Kidney epithelial cell (primary cell): ENCODE measurements at places on chromosomes 13 and 19.

DNA sequence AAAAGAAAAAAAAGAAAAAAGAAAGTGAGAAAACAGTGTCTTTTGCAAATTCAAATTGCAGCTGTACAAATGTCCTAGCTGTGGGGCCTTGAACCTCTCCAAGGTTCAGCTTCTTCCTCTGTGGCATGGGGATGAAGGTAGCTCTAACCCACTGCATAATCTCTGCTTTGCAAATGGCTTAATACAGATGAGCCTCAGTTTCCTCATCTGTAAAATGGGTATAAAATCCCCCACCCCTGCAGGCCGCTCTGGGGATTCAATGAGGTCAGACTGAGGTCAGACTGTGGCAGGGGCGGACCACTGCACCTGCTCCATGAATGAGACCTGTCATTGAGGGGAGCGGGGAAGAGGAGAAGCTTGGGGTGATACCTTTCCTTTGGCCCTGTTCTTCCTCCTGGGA is 5.8 kb downstream of the DPF1 start:
- DNase-seq = no peak

GRCh38 chr19:51352783-51353360 is 10.9 kb upstream of the VSIG10L start:
- DNase-seq = no peak

DNA sequence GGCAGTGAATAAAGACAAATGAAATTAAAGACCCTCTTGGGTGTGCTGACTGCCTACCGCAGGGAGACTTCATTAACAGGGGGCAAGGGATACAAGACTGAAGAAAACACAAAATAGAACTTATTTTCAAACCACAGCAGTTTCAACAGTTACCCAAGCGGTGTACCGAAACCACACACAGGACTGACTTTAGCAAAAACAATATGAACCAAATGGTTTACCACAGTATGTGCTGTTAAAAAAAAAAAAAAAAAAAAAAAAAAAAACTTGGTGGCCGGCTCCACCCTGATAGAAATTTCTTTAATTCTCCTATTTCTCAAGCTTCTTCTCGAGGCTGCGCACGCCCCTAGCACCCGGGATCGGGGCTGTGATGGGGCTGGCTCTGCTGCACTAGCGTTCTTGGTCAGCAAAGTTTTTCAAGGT is 42.6 kb downstream of the KLF2 start:
- no peak for DNase-seq

DNA sequence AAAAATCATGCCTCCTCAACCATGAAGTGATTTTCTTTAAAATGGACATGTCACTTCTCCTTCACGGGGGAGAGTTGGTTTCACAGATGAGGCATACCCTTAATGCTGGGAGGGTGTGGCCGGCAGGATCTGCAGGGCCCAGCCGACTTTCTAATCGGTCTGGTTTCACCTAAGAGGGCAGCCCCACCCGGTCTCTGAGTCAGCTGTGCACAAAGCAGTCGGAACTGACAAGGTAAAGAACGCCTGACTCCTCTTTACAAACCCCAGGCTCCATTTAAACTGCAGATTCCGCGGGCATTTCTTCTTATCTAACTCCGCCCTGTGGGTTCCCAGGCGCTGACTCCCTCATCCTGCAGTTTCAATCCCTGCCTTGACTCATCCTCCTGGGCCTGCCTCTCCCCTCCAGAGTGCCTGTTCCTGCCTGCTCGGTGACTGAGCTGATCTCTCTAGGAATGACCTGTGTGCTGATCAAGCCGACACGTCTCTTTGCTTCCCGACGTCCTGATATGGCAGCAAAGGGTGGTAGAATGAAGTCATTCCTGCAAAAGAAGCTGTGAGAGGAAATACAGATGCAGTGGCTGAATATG is 63.4 kb downstream of the EFNB2 start:
- DNase-seq = peak; percentile 84

DNA sequence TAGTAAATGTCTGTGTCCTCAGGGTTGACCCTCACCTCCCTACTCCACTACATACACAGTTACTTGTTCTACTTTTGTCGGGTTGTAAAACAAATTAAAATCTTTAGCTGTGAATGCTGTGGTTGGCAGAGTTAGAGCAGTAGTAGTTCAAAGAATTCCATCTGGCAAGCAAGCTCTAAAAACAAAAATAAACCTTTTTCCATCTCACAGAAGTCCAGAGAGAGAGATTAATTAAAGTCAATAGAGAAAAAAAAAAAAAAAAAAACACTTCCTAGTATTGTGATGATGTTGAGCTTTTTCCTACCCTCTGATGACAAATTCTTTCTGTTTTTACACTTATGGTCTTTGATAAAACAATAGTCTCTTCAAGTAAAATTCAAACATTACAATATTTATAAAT is 338.4 kb downstream of the PCDH17 start:
- DNase-seq = no peak

DNA sequence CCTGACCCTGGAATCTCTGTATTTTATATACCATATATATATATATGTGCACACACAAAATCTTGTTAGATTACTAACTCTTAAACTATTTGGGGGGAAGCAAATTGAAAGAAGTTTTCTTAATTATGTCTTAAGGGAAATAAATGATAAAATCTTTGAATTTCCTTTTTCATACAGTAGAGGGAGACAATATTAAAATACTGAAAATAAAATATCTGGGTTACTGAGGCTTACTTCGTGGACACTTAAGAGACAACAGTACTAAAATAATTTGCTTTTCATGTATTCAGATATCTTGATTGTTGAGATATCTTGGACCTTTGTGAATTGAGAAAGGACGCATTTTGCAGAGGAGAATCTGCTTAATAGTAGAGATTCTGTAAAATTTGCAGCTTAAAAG is 17.0 kb downstream of the SUGT1 start:
- no peak for DNase-seq

GRCh38 chr13:99384468-99384867 is 77.3 kb upstream of the GPR183 start:
- no peak for DNase-seq

- DNase-seq = no peak
These were observed 16.8 kb upstream of the IGSF23 start for GRCh38 chr19:44596428-44597130.

DNA sequence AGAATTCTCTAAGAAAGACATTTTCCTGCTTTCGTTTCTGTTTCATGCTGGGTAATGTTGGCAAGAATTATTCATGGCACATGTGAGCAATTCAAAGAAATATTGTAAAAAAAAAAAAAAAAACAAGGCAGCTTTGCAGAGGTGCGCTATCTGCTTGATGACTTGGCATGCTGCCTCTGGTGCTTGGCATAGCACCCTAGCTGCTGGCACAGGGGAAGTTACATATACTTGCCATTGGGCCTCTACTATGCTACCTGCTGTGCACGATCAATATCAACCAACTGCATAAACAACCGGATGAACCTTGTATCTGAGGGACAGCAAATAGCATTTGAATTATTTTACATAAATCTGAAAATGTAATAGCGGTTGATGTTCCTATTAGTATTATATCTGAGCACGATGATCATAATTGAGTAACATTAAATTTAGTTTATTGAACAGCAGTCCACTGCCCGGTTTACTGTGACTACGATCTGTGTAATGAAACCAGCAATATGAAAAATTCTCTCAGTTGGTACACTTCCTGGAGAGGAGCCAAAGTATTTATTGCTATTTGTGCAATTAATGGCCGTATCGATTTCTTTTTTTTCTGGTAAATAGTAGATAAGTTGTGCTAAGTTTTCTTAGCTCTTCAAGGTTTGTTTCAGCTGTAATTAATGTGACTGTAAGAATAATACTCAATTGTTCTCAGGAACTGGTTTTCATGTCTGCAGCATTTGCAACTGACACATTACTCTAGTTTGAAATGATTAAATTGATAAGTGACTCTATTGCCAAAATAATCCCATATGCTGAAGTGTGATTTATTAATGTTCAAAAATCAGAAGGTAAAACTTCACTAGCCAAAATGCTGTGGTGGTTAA is 717.3 kb downstream of the DACH1 start:
- DNase-seq = no peak

- DNase-seq = peak; percentile 95
These were observed 40.6 kb downstream of the COL4A2 start for GRCh38 chr13:110347535-110348308.

GRCh38 chr13:28503182-28503967 is 8.4 kb upstream of the FLT1 start:
- DNase-seq = no peak

- DNase-seq = no peak
These were observed 10.0 kb upstream of the VWA8 start for GRCh38 chr13:41970918-41971317.

GRCh38 chr13:84445776-84446175 is 563.5 kb upstream of the SLITRK1 start:
- no peak for DNase-seq

- DNase-seq = no peak
These were observed 20.5 kb upstream of the NEK3 start for GRCh38 chr13:52179925-52180324.

- DNase-seq = no peak
These were observed 174.6 kb downstream of the NDFIP2 start for GRCh38 chr13:79655509-79655908.

DNA sequence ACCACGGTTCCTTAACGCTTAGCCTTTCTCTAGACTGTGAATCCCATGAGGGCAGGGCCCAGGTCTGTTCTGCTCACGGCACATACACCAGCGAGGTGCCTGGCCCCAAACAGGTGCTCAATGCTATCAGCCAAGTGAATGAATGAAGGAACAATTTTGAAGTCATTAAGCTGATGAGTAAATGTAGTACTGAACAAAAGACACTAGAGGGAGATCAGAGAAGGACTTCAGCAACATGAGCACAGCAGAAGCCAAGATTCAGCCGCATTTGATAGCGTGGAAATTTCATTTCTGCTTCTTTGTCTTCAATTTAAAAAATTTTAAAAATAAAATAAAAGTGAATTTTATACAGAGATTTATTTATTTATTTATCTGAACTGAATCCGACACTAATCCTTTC is 20.1 kb upstream of the MYO16 start:
- no peak for DNase-seq

- no peak for DNase-seq
These were observed 219.9 kb downstream of the ZIC5 start for GRCh38 chr13:99751517-99752199.

- no peak for DNase-seq
These were observed 133.4 kb upstream of the PEG3 start for GRCh38 chr19:56973713-56974555.

GRCh38 chr13:33138441-33138840 is 122.2 kb downstream of the KL start:
- DNase-seq = no peak

DNA sequence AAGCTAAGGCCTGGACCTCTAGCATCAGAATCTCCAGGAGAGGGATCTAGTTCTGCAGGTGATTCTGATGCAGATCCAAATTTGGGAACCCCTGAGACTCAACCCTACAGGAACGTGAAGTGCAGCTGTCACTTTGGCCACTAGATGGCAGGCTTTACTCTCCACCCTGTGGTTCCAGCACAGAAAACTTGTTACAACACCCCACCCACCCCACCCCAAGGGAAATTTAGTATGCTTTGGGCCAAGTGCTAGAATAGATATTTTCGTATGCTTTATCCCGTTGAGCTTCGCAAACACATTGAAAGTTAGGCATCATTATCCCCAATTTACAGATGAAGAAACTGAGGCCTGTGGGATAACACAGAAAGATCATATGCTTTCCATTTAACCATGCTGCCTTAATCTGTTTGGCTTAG is 232.0 kb downstream of the B3GLCT start:
- DNase-seq = peak; percentile 9

GRCh38 chr13:48590141-48590901 is 57.4 kb upstream of the RCBTB2 start:
- no peak for DNase-seq

- no peak for DNase-seq
These were observed 95.7 kb upstream of the CLDN10 start for GRCh38 chr13:95456815-95457214.

DNA sequence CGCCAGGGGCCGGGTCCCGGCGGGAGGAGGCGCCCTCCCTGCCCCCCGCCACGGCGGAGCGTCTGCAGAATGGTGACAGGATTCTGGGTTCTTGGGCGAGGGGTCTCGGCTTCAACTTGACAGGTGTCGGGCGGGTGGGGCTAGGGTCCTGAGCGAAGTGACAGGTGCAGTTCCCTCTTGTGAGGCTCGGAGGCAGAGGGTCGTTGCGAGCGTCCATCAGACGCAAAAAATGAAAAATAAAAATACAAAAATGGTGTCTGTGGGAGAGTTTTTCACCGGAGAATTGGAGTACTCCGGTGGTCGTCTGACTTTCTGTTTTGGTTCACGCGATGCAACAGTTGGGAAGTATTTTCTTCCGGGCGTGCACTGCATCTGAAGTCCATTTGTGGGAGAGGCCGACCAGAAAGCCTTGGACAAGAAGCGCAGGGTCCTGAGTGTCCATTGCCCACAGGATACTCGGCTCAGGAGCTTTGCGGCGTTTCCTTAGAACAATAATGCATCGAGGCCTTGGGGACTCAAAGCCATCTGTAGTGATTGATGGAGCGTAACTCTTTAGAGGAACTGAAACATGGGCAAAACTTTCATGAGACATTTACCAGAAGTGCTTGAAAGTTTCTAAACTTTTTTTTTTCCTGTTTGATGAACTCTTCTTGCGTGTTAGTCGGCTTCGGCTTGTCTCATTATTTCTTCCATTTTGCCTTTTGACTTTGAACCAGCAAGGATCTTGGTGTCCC is 759 bp downstream of the RB1 start:
- DNase-seq = peak; percentile 14

DNA sequence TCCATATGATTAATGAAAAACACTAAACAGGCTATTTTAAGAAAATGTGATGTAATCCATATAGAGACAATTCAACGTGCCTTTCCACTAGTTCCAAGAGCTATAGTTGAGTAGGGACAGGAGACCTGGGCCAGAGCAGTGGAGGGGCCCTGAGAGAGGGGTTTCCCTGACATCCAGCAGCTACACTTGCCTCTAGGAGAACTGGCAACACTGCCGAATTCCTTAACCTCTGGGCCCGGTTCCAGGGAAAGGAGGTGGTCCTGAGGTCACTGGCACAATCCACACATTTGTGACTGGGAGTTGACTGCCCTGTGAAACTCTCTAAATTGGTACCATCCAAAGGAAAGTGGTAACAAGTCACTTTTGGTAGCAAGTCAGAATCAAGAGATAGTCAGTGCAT is 264.4 kb downstream of the DCLK1 start:
- no peak for DNase-seq

- peak; percentile 34 for DNase-seq
These were observed 29.7 kb downstream of the NKPD1 start for GRCh38 chr19:45130888-45131615.

- DNase-seq = no peak
These were observed 18.3 kb downstream of the UBAC2 start for GRCh38 chr13:99218969-99219368.

- DNase-seq = no peak
These were observed 10.1 kb upstream of the NFIX start for GRCh38 chr19:12985049-12985776.
